ENCODE measurements at places on chromosomes 16 and 17. TPM values are rescaled to one million over a fixed set of nuclear protein-coding genes. Genes with fewer than 3 reads are reported as not detected.

SLC38A7 gene
- total RNA-seq = 37.6 TPM

GRCh38 chr16:66695935-66696668 lies 441 bp downstream of the CMTM4 start:
- no peak overlapping the region for H3K27ac ChIP-seq
- peaks cover 17% of the 10 kb centered on the region for H3K4me1 ChIP-seq
- H3K4me3 ChIP-seq = peak overlapping the region; percentile 76

GRCh38 chr16:10756574-10756973 lies 12.9 kb downstream of the NUBP1 start:
- peaks cover 30% of the 10 kb centered on the region for H3K36me3 ChIP-seq
- peaks cover 39% of the 10 kb centered on the region for H3K4me1 ChIP-seq
- H3K27me3 ChIP-seq = no peaks in the 10 kb centered on the region

GLTPD2 gene
- total RNA-seq = not detected

ZMYND15 gene
- 0.23 TPM for total RNA-seq

DNA sequence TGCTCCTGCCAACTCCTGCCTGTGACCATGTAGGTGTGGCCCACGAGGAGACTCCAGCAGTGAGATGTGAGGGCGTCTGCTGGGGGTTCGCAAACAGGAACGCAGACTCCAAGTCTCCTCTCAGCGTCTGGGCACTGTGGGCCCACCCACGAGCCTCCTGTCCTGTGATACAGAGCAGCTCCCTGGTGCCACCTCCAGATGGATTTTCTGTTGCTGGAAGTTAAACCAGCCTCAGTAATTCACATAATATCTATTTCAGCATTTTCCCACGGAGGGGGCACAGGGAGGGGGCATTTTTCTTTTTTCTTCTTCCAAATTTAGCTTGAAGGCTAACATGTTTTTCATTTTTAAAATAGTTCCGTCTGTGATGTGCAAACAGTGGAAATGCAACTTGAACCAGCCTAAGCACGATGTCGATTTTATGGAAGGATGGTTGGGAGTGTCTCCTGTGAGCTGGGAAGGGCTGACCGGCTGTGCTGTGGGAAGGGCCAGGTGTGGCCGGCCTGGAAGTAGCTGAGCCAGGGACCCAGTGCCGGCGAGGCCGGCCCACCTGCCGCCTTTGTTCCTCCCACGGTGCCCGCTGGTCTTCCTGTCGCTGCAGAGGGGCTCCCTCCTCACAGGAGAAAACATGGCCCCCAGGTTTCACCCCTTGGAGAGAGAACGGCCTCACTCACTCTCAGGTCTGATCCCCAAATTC lies 3.9 kb upstream of the RAB40B start:
- DNase-seq = peak; percentile 56
- H3K4me3 ChIP-seq = no peak overlapping the region
- peak overlapping the region; percentile 92 for H3K27ac ChIP-seq
- peaks cover 29% of the 10 kb centered on the region for H3K4me1 ChIP-seq
- no peaks in the 10 kb centered on the region for H3K36me3 ChIP-seq

DNA sequence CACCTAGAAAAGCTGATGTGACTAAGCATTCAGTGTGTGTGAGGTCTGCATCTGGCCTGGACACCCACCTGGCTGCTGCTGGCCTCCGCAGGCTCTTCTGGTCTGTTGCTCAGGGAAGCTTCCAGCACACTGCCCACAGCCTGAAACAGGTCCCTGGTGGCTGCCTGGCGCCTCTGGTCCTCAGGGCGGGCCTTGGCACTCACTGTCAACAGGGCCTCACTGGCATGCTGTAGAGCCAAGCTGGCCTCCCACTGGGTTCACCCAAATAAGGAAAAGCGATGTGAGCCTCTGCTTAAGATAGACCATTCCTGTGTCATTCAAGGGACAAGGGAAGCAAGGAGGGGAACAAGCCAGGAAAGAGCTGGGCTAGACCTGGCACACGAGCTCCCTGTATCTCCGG lies 70.6 kb upstream of the BCO1 start:
- H3K36me3 ChIP-seq = no peaks in the 10 kb centered on the region
- no peak overlapping the region for H3K27ac ChIP-seq
- DNase-seq = no peak
- no peaks in the 10 kb centered on the region for H3K4me1 ChIP-seq

- peaks cover 63% of the 10 kb centered on the region for H3K27me3 ChIP-seq
- no peaks in the 10 kb centered on the region for H3K36me3 ChIP-seq
- H3K27ac ChIP-seq = no peak overlapping the region
- H3K4me3 ChIP-seq = no peak overlapping the region
- no peaks in the 10 kb centered on the region for H3K4me1 ChIP-seq
- DNase-seq = no peak
Measured at GRCh38 chr17:79332011-79332554, 257.5 kb downstream of the ENGASE start.

CD68 gene
- total RNA-seq = 3.3 TPM

GRCh38 chr16:89286096-89286495 lies 68.6 kb downstream of the ZNF778 start:
- DNase-seq = no peak
- H3K4me1 ChIP-seq = peaks cover 5% of the 10 kb centered on the region

DNA sequence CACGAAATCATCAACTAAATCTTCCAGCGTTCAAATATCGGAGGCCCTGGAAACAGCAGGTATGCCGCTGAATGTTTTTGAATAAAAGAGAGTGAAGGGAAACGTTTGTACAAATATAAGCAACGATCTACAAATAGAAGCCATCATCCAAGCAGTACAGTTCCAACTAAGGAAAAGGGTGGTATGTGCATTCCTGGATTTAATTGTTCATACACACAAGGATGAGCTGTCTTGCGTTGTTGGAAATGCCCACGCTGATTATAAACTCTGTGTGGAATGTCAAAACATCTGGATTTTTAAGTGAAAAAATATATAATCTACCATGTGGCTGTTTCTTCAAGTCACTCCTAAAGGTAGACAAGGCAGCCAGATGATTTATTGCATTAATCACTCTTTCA lies 191.8 kb upstream of the HSBP1 start:
- peaks cover 4% of the 10 kb centered on the region for H3K4me1 ChIP-seq

PIRT gene
- not detected for total RNA-seq

GRCh38 chr16:50548909-50549560 lies 839 bp downstream of the NKD1 start:
- peak overlapping the region; percentile 62 for H3K4me3 ChIP-seq
- no peak overlapping the region for H3K27ac ChIP-seq
- H3K27me3 ChIP-seq = peaks cover 35% of the 10 kb centered on the region
- H3K4me1 ChIP-seq = peaks cover 20% of the 10 kb centered on the region

GRCh38 chr17:49349541-49349940 lies 12.5 kb downstream of the ZNF652 start:
- no peaks in the 10 kb centered on the region for H3K27me3 ChIP-seq
- H3K36me3 ChIP-seq = no peaks in the 10 kb centered on the region
- H3K4me1 ChIP-seq = peaks cover 26% of the 10 kb centered on the region
- no peak for DNase-seq

- no peak for DNase-seq
- no peaks in the 10 kb centered on the region for H3K27me3 ChIP-seq
- no peak overlapping the region for H3K27ac ChIP-seq
- H3K36me3 ChIP-seq = no peaks in the 10 kb centered on the region
- H3K4me3 ChIP-seq = no peak overlapping the region
Measured at GRCh38 chr17:83057793-83058265, 21.6 kb upstream of the METRNL start.

DNA sequence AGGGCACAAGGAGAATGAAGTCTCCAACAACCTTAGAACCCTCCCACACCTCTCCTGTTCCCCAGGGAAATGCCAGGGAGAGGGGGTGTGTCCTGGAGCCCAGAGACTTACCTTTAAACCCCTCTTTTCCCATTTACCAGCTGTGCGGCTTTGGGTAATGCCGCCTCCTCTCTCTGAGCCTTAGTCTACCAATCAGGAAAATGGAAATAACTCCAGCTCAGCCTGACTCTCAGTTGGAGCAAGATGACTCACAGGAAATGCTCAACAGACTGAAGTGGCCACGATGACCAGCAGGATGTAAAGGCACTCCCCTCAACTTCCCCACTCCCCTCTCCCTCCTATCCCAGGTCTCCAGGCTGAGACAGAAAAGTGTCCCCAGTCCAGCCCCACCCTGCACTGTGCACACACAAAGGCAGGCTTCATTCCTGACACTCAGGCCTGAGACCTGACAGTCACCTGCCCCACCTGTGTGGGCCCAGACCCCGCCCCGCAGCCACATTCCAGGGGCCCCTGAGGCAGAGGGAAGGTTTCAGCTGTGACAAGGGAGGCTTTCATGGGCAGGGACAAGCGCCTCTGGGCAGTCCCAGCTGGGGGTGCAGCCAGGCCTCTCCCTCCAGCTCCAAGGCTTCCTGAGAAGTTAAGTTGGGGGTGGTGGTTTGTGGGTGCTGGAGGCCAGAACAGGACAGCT lies 3.0 kb upstream of the KRT15 start:
- DNase-seq = no peak
- H3K4me1 ChIP-seq = peaks cover 8% of the 10 kb centered on the region
- no peak overlapping the region for H3K4me3 ChIP-seq
- no peak overlapping the region for H3K27ac ChIP-seq

TNP2 gene
- total RNA-seq = not detected

GRCh38 chr16:14452066-14452465 lies 178.0 kb downstream of the PARN start:
- H3K4me3 ChIP-seq = no peak overlapping the region
- H3K4me1 ChIP-seq = peaks cover 29% of the 10 kb centered on the region
- H3K27ac ChIP-seq = no peak overlapping the region
- no peak for DNase-seq

GRCh38 chr17:44086364-44087311 lies 16.1 kb downstream of the G6PC3 start:
- peaks cover 18% of the 10 kb centered on the region for H3K36me3 ChIP-seq
- H3K4me1 ChIP-seq = peaks cover 15% of the 10 kb centered on the region
- H3K27ac ChIP-seq = peak overlapping the region; percentile 87
- DNase-seq = no peak

DNA sequence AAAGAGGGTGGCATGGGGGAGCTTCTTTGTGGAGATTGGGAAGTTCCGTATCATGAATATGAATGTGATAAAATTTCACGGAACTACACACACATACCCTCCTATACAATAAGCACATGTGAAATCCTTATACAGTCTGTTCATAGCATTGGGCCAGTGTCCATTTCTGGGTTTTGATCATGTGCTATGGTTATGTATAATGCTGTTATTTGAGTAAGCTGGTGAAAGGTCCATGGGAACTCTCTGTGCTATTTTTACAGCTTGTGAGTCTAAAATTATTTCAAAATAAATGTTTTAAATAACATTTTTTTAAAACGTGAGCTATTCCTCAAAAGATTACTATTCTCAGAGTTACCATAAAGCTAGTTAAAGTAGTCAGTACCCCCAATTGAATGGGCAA lies 205.2 kb upstream of the CACNG5 start:
- H3K4me1 ChIP-seq = peaks cover 37% of the 10 kb centered on the region
- no peak overlapping the region for H3K4me3 ChIP-seq
- H3K36me3 ChIP-seq = no peaks in the 10 kb centered on the region
- DNase-seq = no peak

DNA sequence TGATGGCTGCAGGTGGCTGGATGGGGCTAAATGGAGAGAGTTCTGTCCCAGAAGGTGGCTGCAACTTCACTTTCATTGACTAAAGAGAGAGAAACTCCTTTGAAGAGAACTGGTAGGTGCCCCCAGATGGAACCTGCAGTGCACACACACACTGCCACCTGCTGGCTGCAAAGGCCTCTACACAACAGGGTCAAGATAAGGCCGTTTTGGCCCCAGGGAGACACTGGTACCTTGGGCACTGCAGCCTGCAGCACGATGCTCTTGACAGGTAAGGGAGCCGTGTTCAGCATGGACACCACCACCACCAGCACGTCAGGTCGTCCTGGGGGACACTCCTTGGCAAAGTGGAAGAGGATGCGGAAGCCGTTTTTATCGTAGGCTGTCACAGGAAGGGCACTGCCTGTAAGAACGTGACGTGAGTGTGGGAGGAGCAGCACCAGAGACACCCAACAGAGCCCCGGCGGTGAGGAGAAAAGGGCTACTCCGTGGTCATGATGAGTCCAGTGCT lies 22.7 kb downstream of the GGA3 start:
- H3K27me3 ChIP-seq = no peaks in the 10 kb centered on the region
- H3K4me3 ChIP-seq = no peak overlapping the region
- H3K4me1 ChIP-seq = no peaks in the 10 kb centered on the region
- DNase-seq = no peak

TEDC2 gene
- 3.9 TPM for total RNA-seq

LITAF gene
- total RNA-seq = 90.0 TPM

KRT33A gene
- total RNA-seq = not detected

GRCh38 chr16:55372792-55373488 lies 48.9 kb downstream of the IRX6 start:
- DNase-seq = no peak
- H3K4me1 ChIP-seq = peaks cover 10% of the 10 kb centered on the region
- no peak overlapping the region for H3K27ac ChIP-seq
- H3K4me3 ChIP-seq = no peak overlapping the region
- H3K27me3 ChIP-seq = peaks cover 32% of the 10 kb centered on the region
- no peaks in the 10 kb centered on the region for H3K36me3 ChIP-seq

DNA sequence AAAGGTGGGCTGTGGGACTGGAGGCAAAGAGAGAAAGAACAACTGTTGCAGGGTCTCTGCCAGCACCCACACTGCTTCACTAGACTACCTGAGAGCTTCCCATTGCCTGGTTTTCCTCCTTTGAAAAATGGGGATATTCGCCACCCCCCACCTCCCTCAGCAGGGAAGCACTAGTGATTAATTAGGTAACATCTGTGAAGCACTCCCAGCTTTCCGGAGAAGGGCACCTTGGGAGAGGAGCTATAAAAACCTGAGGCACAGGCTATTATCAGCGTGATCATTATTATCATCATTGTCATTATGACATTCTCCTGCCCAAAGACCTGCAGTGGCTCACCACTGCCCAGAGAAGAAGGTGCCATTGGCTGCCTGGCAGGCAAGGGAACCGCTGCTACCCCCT lies 83.5 kb downstream of the XYLT1 start:
- H3K27me3 ChIP-seq = no peaks in the 10 kb centered on the region
- no peak overlapping the region for H3K27ac ChIP-seq
- no peak overlapping the region for H3K4me3 ChIP-seq

CDH5 gene
- total RNA-seq = not detected

DNA sequence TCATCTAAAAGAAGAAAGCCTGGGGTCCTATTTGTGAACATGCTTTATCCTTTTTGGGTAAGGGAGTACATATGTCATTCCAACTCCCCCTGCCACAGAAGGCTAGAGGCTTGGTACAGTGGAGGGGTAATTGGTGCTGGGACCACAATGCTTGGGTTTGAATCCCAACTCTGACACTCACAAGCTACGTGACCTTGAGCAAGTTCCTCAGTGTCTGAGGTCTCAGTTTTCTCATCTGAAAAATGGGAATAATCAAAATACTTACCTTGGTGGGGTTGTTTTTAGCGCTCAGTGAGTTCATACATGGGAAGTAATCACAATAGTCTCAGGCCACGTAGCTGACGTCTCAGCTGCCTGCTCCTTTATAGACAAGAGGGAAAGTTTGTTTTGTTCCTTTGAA lies 150.8 kb downstream of the CPPED1 start:
- no peak for DNase-seq
- no peak overlapping the region for H3K4me3 ChIP-seq
- peaks cover 4% of the 10 kb centered on the region for H3K27me3 ChIP-seq
- no peak overlapping the region for H3K27ac ChIP-seq
- H3K36me3 ChIP-seq = peaks cover 2% of the 10 kb centered on the region

GRCh38 chr16:80273635-80274538 lies 266.9 kb upstream of the DYNLRB2 start:
- peak overlapping the region; percentile 66 for H3K27ac ChIP-seq
- no peaks in the 10 kb centered on the region for H3K27me3 ChIP-seq
- peaks cover 2% of the 10 kb centered on the region for H3K36me3 ChIP-seq
- H3K4me1 ChIP-seq = peaks cover 21% of the 10 kb centered on the region
- no peak for DNase-seq
